ENCODE measurements at places on chromosomes 12 and 14.

DNA sequence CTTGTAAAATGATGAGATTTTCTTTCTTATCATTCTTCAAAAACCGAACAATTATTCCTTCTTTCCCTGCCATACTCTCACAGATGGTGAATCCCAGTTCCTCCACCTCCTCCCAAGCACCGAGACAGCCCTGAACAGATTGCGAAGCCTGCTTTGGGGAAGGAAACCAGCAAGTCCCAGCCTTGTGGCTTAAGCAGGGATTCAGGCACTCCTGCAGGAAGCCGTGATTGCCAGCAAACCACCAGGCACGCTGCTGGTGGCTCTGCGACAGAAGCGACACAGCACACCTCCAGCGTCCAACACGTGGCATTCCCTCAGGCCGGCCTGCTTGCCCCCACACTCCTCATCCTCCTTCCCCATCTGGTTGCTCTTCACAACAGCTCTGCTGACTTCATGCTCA lies 237.7 kb downstream of the GXYLT1 start:
- DNase-seq, result no peak

- peak; percentile 39 for DNase-seq
Observed at GRCh38 chr14:101128478-101129321, 225.2 kb upstream of the RTL1 start.

DNA sequence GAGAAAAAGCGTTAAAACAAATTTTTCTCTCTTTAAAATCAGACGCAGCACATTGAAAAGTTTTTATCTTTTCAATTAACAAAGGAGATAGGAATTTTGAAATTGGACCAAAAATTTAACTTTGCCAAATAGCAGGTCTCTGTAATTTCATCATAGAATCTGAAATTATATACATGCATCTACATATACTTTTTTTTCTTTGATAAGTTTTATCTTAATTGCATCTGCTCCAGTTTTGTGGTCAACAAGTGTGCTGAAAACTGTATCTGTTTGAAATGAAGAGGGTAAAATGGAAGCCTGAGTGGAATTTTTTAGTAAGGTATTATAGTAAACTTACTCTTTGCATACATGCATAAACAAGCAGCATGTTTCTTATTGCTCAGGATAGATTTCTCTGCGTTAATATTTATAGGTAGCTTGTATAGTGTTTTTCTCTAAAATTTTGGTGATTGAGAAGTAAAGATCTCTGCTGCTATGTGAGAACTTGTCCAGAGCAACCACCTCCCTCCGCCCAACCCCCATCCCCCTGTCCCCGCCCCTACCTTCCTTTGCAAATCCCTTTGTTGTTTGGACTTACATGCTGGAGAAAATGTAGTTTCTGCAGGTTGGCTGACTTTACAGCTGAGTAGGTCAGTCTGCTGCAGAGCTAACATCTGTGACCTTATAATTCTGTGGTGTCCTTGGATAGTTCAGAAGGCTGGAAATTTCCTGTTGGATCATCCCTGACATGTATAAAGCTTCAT lies 64.6 kb downstream of the VRK1 start:
- DNase-seq, result no peak

DNA sequence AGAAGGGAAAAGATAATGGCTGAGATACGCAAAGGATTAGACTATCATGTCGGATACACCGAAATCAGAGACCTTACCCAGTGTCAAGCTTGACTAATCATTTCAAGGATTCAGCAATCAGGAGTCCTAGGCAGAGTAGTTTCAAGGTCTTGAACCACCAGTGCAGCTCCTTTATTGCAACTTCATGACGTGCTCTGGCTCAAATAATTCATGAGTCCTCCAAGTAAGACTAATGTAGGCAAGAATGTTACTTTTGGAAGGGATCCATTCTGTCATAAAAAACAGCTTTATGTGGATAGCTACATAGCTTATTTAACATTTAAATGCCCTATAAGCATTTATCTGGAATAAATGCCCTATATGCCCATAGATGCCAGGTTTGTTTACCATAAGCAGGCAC lies 123.2 kb downstream of the LMO3 start:
- no peak for DNase-seq

DNA sequence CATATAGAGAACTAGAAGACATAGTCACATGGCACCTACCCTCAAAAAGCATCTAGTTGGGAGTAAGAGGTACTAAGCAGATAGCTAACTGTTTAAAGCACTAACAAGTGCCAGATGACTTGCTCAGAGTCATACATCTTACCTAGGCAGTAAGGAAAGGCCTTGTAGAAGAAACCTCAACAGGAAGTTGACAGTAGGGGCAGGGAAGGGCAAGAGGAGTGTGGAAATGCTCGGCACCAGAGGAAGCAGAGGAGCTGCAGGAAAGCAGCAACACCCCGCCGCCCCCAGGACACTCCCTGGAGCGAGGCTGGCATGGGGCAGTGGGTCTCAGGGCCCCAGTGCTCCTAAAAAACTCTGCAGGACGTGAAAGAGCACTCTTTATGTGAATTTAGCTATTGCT lies 92.9 kb downstream of the PPP2R5C start:
- peak; percentile 42 for DNase-seq

- peak; percentile 41 for DNase-seq
Observed at GRCh38 chr12:123139926-123140675, 10.8 kb downstream of the PITPNM2 start.

GRCh38 chr12:51994959-51995358 lies 11.8 kb upstream of the TAMALIN start:
- no peak for DNase-seq

GRCh38 chr12:96698521-96698920 lies 208.5 kb upstream of the NEDD1 start:
- no peak for DNase-seq

DNA sequence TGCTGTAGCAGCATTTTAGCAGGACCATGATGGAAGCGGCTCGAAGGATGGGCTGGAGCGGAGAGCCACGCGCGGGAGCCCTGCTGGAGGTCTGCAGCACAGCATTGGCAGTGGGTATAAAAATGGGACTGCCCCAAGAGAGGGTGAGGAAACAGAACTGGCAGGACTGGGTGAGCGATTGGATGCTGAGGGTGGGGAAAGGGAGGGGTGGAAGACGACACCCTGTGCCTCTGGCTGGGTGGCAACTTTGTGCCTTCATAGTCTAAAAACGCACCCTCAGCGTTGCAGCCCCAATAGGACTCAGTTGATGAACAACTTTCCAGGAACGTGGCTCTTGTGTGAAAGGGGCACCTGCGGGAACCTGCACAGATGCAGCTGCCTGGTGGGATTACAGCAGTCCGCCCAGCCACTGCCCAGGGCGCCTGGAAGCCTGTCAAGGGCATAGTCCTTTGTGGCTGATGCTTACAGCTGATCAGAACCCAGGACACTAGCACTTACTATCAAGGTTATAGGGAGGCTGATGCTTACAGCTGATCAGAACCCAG lies 73.0 kb downstream of the NINJ2 start:
- DNase-seq, result no peak

- DNase-seq, result no peak
Observed at GRCh38 chr12:122085591-122085990, 7.0 kb downstream of the MLXIP start.

- DNase-seq, result no peak
Observed at GRCh38 chr12:112443916-112444315, 25.2 kb downstream of the PTPN11 start.

- DNase-seq, result no peak
Observed at GRCh38 chr12:67067453-67068203, 201.5 kb upstream of the CAND1 start.

DNA sequence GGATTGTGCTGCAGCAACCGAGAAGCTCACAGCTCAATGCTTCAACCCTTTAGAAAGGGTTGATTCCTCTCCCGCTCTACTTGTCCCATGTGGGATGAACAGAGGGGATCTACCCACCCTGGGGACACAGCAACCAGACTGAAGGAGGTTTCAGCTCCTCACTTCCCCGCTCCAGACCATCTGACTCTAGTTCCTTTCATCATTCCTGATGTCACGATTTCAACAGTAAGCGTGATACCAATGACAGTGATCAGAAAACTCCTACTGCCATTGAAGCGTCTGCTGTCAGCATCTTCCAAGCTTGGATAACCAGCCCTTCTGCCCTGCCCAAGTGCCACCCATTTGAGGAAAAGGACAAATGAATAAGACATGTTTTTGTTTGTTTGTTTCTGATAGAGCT lies 14.3 kb downstream of the SERPINA1 start:
- DNase-seq, result peak; percentile 15

DNA sequence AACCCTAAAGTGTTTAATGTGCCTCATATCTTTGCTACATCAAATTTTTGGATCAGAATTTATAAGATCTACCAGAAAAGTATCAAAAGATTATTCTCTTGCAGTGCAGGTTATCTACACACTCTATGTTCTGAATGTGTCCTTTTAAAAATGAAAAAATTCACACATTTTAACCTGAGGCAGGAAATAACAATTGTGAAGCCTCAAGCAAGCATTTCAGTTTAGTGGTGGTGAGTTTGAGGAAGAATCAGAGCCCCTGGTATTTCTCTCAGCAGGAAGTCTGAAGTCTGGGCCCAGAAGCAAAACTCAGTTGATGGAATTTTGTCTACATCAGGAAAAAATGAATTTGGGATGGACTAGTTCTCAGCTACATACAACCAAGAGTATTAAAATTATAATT lies 137.0 kb upstream of the PZP start:
- DNase-seq, result no peak

GRCh38 chr14:84760489-84761126 lies 769.3 kb upstream of the FLRT2 start:
- DNase-seq, result no peak

DNA sequence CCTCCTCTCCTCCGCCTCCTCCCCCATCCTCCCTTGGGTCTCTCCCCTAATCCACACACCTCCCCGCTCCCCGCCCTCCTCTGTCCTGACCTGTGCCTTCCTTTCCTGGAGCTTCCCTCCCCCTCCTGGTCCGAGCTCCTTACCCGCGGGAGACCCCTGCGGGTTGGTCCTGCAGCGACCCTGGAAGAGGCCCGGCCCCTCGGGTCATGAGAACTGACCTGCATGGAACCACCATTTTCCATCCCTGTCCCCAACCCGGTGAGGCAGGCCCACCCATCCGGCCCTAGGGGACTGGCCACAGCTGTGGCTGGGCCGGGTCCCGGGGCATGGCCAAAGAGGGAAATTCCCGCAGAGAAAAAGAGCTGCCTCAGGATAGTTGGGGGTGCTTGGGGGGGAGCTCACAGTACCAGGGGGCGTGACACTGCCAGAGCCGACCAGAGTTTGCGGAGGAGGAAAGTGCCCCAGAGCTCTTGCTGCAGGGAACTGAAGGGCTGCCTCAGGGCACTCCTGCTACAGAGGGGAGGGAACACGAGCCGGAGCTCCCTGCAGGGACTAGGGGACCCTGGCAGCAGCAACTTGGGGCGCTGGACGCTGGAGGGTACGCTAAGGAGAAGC lies 613 bp downstream of the ARHGEF40 start:
- no peak for DNase-seq

- no peak for DNase-seq
Observed at GRCh38 chr14:22420598-22421186, 168.3 kb downstream of the DAD1 start.

GRCh38 chr14:67077921-67078320 lies 111.3 kb upstream of the GARIN2 start:
- DNase-seq, result no peak

DNA sequence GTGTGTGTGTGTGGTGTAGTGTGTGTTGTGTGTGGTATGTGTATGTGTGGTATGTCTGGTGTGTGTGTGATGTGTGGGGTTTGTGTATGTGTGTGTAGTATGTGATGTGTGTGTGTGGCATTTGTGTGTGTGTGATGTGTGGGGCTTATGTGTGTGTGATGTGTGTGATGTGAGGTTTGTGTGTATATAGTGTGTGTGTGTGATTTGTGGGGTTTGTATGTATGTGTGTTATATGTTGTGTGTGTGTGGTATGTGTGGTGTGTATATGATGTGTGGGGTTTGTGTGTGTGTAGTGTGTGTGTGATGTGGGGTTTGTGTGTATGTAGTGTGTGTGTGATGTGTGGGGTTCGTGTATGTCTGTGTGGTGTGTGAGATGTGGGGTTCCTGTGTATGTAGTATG lies 9.4 kb downstream of the GALNT16 start:
- no peak for DNase-seq

- no peak for DNase-seq
Observed at GRCh38 chr14:46574221-46574977, 77.2 kb downstream of the RPL10L start.

- DNase-seq, result no peak
Observed at GRCh38 chr14:95770777-95771176, 56.9 kb upstream of the TCL1A start.

DNA sequence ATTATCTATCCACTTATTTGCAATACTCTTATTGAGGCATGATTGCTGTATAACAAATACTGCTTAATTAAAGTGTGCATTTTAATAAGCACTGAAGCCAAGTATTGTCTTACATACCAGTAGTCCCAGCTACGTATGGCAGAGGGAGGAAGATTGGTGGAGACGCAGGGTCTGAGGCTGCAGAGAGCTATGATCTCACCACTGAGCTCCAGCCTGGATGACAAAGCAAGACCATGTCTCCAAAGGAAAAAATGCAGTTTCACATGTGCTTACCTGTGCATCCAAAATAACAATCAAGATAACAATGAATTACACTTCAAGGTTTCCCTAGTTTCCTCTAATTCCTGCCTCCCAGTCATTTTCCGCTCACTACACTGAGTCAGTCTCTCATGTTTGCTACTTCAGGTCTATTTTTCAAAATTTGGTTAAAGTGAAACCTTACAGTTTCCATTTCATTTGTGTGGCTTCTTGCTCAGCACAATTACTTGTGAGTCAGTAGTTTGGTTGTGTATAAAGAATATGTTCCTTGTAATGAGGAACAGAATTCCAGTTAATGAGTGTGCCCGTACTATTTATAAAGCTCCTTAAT lies 1250.1 kb downstream of the TMEM121 start:
- DNase-seq, result no peak

GRCh38 chr12:98185606-98186005 lies 329.8 kb upstream of the TMPO start:
- DNase-seq, result no peak

GRCh38 chr14:58865514-58866281 lies 227.9 kb downstream of the DACT1 start:
- no peak for DNase-seq

GRCh38 chr12:93243689-93244513 lies 133.8 kb upstream of the NUDT4 start:
- peak; percentile 76 for DNase-seq

GRCh38 chr12:126112141-126112540 lies 1046.9 kb downstream of the AACS start:
- DNase-seq, result no peak

DNA sequence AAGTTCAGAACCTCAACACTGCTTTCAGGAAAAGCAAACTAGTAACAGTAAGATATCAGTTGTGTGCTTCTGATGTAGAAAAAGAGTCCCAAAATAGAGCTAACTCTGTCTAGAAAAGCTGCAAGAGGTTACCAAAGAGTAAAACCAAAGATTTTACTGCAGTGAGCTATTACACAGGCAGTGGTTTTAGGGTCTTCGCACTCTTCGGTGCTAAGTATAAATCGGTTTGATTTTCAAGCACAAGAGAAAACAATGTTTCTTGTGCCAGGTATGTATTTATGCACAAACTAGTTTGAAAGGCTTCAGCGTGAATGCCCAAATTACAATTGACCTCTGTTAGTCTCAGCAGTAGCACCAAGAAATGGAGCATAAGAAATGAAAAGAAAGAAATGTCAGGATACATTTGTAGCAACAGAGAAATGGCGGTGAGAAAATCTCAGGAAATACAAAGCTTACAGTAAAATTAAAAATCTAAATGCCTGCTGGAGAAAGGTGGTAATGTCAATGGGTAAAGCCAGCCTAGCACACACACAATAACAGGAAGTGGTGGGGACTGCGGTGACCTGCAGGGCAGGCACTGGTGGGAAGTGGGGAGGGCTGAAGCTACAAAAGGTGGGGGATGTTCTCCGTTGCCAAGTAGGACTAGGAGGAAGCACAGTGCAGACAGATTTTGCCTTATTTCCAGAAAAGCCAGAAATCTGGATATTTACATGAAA lies 18.0 kb upstream of the DYRK2 start:
- no peak for DNase-seq
